ENCODE measurements at places on chromosomes 6 and 20.
A peak's percentile ranks its signal among the peaks of the same experiment; 100 is the strongest.

DNA sequence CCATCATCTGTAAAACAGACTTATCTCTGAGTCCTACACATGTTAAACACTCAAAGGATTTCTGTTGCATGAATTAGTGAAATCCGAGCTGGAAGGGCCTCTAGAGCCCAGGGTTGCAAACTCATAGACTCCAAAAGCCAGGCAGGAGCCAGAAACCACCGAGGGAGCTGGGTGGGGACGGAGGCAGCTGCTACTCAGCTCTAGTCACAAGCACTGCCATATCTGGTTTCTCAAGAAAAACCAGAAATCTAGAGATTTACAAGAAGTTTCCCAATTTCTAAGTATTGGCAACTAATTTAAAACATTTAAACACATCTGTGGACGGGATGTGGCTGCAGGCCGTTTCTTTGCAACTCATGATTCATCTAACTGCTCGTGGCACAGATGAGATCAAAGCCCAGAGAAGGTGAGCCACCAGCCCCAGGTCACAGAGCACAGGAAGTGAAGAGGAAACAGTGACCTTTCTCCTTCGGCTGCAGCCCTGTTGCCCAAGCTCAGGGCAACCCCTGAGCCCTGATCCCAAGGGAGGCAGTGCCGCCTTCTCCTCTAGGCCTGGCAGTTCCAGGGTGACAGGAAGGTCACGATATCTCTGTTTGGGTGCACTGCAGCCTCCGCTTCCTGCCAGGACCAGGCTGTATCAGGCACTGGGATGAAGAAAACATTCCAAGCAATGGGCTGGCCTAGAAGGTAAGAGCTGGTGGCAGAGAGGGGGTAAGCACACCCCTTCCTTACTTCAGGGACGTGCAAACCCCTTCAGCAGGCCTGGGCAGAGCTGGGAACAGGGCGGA, 26.4 kb upstream of the PTGIS start:
- no peak for DNase-seq

DNA sequence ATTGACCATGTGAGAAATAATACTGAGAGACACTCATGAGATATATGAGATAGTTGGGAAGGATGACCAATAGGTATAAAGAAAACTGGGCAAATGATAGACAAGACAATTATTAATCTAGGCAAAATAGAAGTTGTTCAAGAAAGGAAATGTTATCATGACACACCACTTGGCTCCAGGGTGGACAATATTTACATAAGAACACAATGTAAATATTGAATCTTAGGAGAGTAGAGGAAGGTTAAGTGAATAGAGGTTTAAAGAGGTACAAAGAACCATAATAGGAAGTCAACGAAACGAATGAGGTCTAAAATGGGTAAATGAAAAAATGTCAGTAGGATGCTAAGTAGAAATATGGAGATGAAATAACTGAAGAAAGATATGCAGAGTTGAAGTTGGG, 126.5 kb downstream of the MBOAT1 start:
- no peak for DNase-seq

DNA sequence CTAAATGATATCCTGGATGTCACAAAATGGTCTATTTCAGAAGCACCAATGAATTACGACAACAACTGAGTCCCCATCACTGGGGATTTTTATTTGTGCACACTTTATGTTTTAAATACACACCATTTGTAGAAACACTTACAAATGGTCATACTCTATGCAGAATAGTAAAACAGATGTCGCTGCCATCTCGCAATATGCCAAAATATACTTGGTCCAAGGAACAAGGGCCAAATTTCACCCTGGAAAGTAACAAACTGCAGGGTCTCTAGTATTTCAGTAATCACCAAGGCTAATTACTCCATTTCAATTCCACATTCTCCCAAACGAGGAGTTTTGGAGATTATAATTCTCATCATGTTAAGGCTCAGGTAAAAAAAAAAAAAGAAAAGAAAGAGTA, 215.2 kb downstream of the LMBRD1 start:
- no peak for DNase-seq

- no peak for DNase-seq
These were observed 243.2 kb downstream of the ARID1B start for GRCh38 chr6:157020398-157020797.

DNA sequence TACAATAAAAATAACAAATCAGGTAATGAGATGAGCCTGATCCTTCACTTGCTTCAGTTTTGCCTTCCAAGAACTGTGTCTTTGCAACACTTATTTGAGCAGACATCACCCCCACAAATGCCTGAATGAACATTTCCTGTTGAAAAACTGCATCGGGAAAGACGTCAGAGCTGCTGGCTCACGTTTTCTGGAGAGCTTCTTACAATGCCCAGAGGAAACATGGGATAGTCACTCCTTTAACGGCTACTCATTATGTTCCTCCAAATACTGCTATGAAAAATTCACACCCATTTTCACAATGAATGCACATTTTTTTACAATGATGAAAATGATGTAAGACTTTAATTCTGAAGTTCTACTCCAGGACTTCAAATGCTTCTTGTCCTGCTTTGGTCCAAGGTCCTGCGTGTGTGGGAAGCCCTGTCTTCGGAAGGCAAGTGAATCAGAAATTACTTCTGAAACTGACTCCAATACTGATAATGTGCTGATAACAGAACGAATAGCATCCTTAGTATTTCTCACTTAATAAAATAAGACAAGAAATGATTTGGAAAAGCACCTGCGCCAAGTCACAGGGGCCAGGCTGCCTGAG, 238.0 kb downstream of the ANKRD60 start:
- DNase-seq = no peak

GRCh38 chr6:148520109-148520841, 177.6 kb downstream of the SASH1 start:
- DNase-seq = no peak

GRCh38 chr20:21342656-21343345, 39.7 kb downstream of the XRN2 start:
- DNase-seq = no peak

DNA sequence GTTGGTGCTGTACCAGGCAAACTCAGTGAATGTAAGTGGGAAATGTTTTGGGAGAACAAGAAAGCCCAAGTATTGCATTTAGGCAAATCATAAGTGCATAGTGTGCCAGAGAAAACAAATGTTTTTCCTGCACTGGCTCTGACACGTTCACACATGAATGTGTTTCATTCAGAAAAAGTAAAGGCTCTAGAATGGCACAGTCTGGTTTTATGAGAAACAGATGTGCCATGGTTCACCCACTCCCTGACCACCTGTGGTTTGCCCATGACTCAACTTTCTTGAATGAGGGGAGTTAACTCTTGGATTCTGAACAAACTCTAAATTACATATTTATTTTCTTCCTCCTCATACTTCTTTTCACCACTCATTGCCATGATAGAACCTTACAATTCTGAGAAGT, 126.9 kb downstream of the KCNQ5 start:
- no peak for DNase-seq

DNA sequence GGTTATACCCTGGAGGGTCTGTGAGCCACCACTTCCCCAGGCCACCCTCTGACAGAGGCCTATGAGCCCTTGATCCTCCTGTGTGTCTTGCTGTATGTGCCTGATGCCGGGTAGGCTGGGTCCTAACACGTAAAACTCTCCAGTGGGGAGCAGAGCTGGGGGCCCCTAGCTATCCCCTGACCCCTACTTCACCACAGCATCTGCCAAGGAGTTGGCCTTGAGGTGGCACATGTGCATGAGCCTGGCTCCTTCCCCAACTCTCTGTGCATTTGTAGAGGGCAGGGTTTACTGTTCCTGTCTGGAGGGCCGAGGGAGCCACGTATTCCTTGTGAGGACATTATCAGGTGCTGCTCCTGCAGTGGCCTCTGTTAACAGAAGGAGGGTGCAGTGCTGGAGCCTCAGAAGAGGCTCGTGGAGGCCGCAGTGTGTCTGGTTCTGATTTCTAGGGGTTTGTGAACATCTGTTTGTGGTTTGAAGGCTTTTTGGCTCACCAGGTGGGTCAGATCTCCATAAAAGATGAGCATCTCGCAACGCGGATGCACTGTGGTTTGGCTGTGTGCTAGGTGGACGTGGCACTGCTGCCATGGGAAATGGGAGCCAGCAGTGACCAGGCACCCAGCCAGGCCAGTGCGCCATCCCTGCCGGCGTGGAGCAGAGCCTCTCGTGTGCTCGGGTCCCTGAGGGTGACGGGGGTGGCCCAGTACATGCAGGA, 152.1 kb downstream of the DTNBP1 start:
- no peak for DNase-seq

GRCh38 chr6:158009114-158009891, 27.6 kb downstream of the SYNJ2 start:
- no peak for DNase-seq

GRCh38 chr6:89952686-89953085, 58.4 kb downstream of the GJA10 start:
- DNase-seq = no peak

DNA sequence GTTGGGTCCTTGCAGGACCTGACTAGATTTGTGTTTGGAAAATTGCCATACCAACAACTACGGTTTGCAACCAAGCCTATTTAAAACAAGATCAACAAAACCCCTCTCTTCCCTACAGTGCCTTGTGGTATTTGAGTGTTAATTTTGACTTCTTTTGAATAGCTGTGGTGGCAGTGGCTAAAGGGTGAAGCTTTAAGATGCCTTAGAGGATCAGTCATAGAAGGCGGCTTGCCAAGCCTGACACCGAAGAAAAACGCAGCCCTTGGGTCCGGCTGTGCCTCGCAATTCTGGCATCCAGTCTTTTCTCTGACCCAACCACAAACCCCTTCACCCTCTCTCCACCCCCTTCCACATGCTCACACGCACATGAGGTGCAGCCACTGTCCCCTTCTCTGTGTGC, 32.6 kb downstream of the BMP6 start:
- DNase-seq = no peak

DNA sequence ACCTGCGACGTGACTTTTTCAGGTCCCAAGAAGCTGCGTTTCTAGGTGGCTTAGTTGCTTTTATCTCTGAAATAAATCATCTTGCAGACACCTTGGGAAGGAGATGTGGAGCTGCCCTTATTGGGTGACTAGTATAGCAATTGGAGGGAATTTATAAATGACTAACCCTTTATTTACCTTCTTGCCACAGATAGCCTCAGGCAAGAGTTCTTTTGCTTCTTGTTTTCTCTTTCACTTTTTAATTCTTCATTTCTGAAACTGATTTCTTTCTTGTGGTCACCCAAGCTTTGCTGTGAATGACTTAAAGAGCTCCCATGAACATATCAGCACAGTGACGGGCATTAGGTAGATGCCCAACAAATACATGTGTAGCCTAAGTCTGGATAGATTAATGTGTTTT, 3.0 kb downstream of the ADGRF4 start:
- peak; percentile 62 for DNase-seq

DNA sequence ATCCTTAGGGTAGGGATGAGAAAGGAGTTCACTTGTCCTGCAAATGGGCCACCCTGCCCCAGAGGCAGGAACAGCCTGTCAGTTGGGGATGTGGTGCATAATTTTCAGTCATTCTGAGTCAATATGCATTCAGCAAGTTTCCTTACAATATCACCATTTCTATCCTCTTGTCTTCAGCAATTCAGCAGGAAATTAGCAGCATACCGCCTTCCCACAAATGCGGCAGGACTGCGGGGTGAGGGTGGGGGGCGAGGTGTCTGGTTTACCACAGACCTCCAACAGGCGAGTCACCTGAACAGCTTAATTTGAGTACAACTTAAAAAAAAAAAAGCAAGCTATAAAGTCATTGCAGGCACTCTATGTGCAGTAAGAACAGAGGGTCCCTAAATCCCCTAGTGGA, 126.8 kb downstream of the MAP3K7 start:
- no peak for DNase-seq

GRCh38 chr6:119961450-119961849, 611.9 kb upstream of the MAN1A1 start:
- no peak for DNase-seq

DNA sequence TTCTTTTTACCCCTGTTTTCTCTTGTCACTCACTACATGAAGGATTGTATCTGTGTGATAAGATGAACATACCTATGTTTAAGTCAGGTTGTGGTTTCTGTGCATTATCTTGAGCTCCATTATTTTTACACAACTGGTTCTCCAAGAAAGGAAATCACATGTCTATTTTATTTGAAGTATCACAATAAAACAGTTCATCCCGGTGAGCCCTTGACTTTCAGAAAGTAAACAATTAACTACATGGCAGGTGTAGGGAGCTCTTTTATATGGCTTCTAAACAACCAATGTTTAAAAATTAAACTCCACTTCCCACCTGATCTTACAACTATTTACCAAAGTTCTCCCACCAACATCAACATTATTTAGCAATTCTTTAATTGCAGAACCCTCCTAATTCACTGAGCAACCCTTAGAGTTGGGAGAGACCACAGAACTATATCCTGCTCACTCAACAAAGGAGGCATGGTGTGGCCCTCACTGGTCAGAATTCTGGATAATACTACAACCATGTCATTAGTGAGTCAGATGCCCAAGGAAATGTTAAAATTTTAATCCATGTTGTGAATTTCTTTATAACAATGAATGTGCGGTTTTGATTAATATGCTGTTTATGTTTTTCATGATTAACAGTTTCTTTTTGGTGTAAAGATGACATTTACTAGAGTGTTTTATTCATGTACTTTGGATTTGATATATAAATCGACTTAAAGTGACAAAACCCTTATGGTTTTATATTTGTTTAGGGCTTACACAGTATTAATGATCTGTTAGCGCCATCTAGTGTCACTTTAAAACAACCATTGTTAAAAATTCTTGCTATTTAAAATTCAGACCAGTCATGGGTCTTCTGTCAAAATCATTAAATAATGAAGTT, 50.0 kb upstream of the SCGN start:
- peak; percentile 63 for DNase-seq

DNA sequence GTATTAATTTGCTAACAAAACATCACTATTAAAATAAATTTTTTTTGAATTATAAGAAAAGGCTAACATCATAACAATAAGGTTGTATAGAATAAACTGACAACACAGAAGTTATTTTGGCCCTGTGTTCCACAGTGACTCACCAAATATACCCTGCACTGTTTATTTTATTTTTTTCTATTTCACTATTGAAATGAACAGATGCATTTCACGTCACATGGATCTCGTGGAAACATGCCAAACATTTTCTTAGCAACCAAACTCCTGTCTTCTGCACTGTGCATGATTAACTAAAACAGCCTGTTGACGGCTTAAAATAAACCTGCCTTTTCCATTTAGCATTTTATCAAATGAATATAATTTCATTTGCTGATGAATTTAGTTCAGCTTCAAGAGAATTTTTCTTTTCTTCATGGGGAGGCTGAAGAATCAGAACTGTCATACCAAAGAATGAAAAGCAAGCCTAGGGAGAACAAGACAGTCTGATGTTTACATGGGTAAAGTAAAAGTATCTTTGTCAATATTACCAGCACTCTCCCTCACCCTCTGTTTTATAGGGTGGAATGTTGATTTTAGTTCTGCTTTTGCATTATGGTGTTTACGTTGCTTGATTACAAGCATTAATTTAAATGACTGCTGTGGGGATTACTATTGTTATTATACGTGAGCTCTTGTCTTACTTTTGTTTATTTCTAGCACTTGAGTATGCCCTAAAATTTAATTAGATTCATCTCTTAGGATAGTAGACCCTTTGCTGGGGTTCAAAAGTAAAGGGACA, 115.3 kb downstream of the LCA5 start:
- DNase-seq = peak; percentile 11

Measured in T47D (cell line).